LHCN-M2 (cell line): ENCODE measurements at places on chromosomes 13 and 19. TPM values are rescaled to one million over a fixed set of nuclear protein-coding genes. Genes with fewer than 3 reads are reported as not detected.

Gene AP1M2
- not detected in 2 replicates for total RNA-seq

GRCh38 chr13:33167491-33167890 lies 118.1 kb downstream of the STARD13 start:
- DNase-seq = no peak

GRCh38 chr13:98442391-98443230 lies 134.3 kb downstream of the STK24 start:
- no peak for DNase-seq

DNA sequence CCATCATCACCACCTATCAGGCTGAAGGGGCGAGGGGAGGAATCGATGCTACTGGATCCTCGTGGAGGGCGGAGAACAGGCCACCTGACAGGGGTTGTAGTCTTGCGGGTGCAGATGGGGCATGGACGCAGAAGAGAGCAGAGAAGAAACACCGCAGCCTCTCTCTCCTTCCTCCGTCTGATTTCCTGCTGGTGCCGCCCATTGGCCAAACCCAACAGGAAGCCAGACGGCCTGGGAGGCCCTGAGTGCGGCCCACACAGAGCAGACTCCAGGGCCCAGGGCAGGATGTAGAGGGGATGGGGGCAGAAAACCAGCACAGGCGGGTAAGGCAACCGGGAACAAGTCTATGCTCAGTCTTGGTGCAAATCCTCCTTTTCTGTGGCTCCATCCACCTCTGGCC lies 15.4 kb downstream of the CEBPA start:
- no peak for DNase-seq
